ENCODE measurements at places on chromosomes 7 and 10.

GRCh38 chr10:112374724-112375541, 1.0 kb downstream of the ACSL5 start:
- no peak for DNase-seq

- no peak for DNase-seq
Observed at GRCh38 chr7:91838439-91838838, 42.1 kb downstream of the MTERF1 start.

GRCh38 chr7:158368449-158368848, 219.2 kb downstream of the PTPRN2 start:
- no peak for DNase-seq

GRCh38 chr7:18859318-18859717, 258.1 kb downstream of the TWIST1 start:
- DNase-seq, result no peak

- DNase-seq, result no peak
Observed at GRCh38 chr7:29956487-29956836, 33.1 kb downstream of the SCRN1 start.

- DNase-seq, result no peak
Observed at GRCh38 chr7:83469076-83469475, 179.9 kb downstream of the SEMA3E start.

- DNase-seq, result no peak
Observed at GRCh38 chr10:85665681-85666080, 700.9 kb downstream of the GRID1 start.

DNA sequence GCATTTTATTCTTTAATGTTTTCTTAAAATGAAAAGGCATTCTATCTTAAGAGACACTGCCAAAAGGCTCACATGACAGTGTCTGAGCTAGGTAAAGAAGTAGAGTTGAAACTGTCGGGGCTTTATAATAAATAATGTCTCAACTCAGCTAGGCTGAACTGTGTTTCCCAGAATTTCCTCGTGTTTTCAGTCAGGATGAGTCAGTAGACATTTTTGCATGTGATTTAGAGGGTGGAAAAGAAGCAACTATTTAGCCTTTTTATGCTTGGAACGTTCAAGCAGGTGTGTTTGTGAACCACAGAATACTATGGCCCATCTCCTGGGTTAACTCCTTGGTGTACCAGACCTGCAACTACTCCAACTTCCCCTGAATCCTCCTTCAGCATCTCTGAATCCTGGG, 23.4 kb upstream of the LIPA start:
- no peak for DNase-seq

GRCh38 chr7:138317044-138317596, 142.9 kb upstream of the TRIM24 start:
- DNase-seq, result no peak

DNA sequence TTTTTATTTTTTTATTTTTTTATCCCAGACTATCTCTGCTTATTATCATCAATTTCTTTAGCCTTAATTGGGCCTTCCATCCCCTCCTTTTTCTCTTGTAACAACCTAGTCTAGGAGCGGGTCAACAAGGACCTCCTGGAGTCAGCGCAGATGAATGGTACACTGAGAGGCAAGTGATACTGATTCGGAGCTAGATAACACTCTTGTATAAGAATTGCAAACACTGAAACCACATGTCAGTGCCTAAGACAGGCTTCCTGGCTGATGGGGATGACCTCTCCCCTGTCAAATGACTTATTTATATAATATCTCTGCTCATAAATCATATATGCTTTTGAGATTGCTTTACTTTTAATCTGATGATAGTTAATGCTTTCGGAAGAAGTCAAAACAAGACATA, 22.7 kb downstream of the BPGM start:
- no peak for DNase-seq

- DNase-seq, result no peak
Observed at GRCh38 chr7:41574377-41574776, 128.5 kb downstream of the INHBA start.

DNA sequence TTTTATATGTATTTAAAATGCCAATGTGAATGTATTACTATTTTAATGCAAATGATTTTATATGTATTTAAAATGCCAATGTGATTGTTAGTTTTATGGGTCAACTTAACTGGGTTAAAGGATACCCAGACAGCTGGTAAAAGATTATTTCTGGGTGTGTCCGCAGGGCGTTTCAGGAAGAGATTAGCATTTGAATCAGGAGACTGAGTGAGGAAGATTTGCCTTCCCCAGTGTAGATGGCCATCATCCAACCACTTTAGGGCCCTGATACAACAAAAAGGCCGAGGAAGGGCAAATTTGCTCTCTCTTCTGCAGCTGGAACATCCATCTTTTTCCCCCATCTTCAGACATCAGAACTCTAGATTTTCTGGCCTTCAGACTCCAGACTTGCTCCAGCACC, 116.2 kb downstream of the BAMBI start:
- DNase-seq, result no peak

GRCh38 chr7:24819916-24820689, 62.8 kb upstream of the GSDME start:
- DNase-seq, result peak; percentile 82

GRCh38 chr10:56782503-56782902, 421.4 kb upstream of the ZWINT start:
- DNase-seq, result peak; percentile 1

DNA sequence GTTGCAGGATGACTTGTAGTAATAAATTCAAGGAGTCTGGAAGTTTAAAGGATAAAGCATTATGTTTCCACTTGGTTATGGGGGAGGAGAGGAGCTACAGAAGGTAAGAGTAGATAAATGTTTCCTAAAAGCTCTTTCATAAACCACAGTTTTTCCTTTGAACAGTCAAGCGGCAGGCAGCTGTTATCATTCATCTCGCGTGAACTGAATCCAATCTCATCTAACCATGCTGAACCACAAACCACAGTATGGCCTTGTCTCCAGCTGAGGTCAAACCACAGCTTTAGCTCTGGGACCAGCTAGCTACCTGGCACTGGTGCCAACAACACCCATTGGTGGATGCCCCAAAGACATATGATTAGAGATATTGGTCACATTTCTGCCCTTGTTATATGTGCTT, 63.3 kb downstream of the NOC3L start:
- DNase-seq, result no peak

DNA sequence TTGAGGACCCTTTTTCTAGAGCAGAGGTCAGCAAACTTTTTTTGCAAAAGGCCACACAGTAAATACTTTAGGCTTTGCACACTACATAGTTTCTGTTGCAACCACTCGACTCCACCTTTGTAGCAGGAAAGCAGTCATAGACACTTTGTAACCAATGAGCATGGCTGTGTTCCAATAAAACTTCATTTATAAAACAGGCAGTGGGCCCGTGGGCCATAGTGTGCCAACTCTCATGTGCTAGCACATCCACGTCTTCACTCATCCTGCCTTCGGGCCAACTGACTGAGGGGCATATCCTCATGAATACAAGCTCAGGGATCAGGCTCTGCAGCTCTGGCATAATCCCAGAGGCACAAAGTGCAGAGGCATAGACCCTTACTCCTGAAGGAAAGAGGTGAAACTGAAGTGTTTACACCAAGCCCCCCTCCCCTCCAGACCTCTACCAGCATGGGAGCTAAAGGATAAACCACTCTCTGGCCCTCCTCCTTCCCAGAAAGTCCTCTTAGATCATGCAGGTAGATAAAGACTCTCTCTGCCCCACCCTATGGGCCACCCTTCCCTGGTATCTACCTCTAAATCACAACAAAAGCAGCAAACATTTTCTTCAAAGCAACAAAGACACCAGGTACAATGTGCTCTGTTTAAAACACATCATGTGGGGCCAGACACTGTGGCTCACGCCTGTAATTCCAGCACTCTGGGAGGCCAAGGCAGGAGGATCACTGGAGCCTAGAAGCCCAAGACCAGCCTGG, 71.0 kb downstream of the DLG5 start:
- no peak for DNase-seq

GRCh38 chr10:85767891-85768290, 598.7 kb downstream of the GRID1 start:
- no peak for DNase-seq

GRCh38 chr7:128703609-128704241, 31.6 kb downstream of the GARIN1A start:
- DNase-seq, result no peak

DNA sequence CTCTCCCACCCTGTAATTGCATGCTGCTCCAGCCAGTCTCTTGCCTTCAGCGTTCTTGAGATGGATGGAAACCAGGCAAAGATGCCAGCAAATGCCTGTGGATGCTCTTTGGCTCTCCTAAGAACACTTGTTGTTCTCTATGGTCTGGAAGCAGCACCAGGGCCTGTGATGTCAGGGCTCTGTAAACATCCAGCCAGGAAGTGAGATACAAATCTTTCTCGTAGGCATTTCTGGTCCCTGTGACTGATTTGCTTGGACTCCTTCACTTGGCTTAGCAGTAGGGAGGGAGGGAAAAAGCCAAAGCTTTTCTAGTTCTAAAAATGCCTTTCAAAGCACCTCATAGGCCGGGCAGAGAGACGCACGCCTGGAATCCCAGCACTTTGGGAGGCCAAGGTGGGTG, 201.3 kb downstream of the REEP3 start:
- no peak for DNase-seq

DNA sequence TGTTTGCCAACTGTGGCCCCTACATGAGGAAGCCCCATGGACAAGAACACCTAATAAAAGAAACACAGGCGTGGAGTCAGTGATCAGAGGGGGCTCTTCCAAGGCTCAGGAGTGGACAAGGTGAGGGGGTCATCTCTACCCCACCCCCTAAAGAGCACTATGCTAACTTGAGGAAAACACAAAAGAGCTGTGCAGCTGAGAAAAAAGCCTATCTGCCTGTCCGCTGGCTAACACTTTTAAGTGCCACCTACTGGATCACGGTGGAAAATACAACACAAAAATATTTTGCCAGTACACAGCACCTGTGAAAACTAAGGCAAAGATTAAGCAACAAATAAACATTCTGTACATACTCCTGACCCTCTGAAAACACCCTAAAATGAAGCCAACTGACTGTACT, 53.1 kb upstream of the COBL start:
- no peak for DNase-seq

DNA sequence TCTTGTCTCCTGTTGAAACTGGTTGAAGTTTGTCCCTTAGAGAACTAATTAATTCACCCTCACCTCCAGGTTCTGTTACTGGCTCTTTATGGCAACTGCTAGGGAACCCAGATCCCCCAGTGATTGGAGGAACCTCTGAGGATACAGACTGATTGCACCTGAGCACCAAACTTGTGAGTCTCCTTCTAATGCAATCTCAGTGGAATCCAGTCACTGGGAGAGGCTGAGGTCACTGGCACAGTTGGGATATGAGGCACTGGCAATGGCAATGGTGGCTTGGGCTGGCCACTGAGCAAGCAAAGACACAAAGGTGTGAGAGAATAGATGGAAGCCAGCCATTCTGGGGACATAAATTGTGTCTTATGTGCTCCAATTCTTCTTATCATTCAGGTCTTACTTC, 5.3 kb upstream of the DGKI start:
- DNase-seq, result no peak

GRCh38 chr7:155670521-155670920, 26.1 kb downstream of the RBM33 start:
- no peak for DNase-seq

GRCh38 chr7:1057416-1058291, 13.3 kb downstream of the GPR146 start:
- no peak for DNase-seq

DNA sequence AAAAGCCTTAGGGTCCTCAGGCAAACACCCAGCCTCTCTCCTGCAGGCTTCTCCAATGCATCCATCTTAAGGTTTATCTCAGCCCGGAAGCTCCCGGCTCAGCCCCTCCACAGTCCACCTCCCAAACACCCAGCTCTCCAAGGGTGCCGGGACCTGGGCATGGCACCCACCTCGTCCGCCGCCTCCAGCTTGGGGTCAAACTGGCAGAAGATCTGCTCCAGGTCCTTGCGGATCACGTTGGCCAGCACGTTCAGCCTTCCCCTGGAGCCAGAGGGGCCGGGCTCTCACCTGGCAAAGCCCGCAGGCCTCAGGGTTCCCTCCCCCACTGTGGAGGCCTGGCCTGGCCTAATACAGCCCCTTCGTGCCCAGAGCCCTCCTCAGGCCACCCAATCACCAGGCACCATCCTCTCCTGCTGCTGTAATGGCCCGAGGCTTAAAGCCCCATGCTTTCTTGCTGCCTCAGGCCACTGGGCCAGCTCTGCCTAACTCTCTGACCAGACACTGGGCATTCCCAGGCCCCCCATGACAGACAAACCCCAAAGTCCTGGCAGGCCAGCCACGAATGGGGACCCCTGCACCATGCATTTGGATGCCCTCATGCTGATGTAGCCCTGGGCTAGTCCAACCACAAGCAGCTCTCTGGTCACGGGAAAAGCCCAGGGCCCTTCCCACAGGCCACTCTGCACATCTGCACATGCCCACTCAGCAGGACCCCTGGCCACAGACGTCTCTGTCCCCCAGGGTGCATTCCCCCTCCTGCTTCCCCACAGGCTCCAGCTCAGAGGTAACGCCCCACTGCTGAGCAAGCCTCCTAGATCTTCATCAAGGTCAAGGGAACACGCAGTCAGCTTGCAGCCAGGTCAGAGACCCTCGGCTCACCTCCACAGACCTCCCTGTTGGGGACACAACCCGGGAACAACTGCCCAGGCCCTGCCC, 12.3 kb downstream of the OGDHL start:
- DNase-seq, result no peak

GRCh38 chr10:49361735-49362568, 33.9 kb downstream of the DRGX start:
- DNase-seq, result no peak

DNA sequence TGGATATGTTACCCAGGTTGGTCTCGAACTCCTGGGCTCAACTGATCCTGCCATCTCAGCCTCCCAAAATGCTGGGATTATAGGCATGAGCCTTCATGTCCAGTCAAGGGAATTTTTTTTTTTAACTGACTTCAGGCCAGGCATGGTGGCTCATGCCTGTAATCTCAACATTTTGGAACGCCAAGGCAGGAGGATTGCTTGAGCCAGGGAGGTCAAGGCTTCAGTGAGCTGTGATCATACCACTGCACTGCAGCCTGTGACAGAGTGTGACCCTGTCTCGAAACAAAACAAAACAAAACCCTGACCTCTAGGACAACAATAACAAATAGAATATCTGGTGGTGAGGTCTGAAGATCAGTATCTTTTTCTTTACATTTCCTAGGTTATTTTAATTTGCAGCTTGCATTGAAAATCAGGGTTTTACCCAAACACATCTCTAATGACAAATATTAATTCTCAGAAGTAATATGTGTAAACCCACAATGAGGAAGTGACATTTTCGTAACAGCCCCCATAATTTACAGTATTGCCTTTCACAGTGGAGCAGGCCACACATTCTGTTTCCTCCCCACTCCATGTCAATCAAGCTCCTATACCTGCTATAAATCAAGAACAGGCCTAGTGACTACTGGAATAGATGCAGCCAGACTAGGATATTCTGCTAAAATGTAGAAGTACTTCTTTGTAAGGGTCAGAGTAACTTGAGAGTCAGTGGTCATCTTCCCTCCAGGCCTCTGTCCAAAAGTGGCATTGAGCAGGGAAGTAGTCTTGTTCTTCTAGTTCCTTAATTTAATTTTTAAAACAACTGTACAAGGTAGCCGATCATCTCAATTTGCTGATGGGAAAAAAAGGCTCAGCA, 43.3 kb upstream of the ECHDC3 start:
- no peak for DNase-seq

GRCh38 chr7:12827920-12828319, 140.5 kb downstream of the ARL4A start:
- no peak for DNase-seq

All from H1 (cell line).